ENCODE measurements at places on chromosomes 3 and 15. TPM values are rescaled to one million over a fixed set of nuclear protein-coding genes. Genes with fewer than 3 reads are reported as not detected.

- DNase-seq = no peak
These were observed 230.3 kb downstream of the RAP2B start for GRCh38 chr3:153392363-153392762.

SV2B gene
- total RNA-seq = not detected

- no peak for DNase-seq
These were observed 36.9 kb upstream of the GOLGB1 start for GRCh38 chr3:121786485-121786884.

- DNase-seq = no peak
These were observed 50.5 kb downstream of the TNFAIP8L3 start for GRCh38 chr15:51044037-51044727.

GRK7 gene
- not detected for total RNA-seq

GP5 gene
- total RNA-seq = not detected

- DNase-seq = no peak
These were observed 99.7 kb downstream of the ROBO2 start for GRCh38 chr3:77139624-77140023.

TMEM212 gene
- not detected for total RNA-seq

DNA sequence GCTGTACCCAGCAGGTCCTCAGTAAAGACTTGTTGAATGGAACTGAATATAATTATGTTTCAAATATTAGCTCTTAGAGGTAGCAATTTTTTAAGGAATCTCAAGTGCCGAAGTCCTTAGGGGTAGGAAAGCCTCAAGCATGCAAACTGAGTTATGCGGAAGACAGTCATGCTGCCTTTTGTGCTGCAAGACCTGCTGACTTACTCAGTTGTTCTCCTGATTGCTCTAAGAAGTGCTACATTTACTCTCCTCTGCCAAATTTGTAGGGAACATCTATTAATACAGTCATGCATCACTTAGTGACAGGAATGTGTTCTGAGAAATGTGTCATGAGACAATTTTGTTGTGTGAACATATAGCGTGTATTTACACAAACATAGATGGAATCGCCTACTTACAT, 325.6 kb upstream of the AZI2 start:
- DNase-seq = no peak

Measured in MG63 (cell line).